ENCODE measurements at places on chromosomes 1 and 21.
A peak's percentile ranks its signal among the peaks of the same experiment; 100 is the strongest.

DNA sequence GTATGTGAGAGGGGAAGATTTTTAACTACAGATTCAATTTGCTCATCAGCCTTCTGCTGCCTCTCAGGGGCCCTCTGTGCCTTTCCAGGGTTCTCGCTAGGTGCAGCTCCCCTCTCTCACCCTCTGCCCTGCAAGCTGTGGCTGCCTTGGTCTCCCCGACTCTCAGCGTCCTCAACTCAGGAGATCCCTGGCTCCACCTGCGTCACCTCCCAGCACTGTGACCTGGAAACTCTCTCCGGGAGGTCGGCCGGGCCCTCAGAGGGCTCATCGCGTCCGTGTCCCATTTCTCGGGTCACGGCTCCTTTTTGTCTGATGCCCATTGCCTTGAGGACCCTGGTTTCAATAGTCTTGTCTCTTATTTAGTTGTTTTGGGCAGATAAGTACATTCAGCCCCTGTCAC lies 63.5 kb upstream of the ADARB1 start:
- DNase-seq: no peak

DNA sequence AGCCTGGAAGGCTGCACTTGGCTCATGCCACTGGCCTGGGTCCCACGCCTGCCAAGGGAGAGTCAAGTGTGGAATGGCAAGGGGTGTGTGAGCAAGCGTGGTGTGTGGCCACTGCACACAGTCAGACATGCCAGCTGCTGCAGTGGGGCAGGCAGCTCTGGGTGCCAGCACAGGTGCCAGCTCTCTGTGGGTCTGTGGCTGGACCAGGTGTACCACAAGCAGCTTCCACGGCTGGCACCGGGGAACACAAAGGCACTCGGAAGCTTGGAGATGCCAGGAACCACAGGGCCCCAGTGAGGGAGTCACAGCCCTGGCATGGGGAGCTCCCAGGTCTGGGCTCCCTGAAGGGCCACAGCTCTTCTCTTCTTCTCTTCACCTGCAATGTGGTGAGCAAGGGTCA lies 34.8 kb downstream of the ACTL8 start:
- no peak for DNase-seq

- DNase-seq: no peak
Observed at GRCh38 chr1:83571536-83571935, 427.4 kb downstream of the TTLL7 start.

DNA sequence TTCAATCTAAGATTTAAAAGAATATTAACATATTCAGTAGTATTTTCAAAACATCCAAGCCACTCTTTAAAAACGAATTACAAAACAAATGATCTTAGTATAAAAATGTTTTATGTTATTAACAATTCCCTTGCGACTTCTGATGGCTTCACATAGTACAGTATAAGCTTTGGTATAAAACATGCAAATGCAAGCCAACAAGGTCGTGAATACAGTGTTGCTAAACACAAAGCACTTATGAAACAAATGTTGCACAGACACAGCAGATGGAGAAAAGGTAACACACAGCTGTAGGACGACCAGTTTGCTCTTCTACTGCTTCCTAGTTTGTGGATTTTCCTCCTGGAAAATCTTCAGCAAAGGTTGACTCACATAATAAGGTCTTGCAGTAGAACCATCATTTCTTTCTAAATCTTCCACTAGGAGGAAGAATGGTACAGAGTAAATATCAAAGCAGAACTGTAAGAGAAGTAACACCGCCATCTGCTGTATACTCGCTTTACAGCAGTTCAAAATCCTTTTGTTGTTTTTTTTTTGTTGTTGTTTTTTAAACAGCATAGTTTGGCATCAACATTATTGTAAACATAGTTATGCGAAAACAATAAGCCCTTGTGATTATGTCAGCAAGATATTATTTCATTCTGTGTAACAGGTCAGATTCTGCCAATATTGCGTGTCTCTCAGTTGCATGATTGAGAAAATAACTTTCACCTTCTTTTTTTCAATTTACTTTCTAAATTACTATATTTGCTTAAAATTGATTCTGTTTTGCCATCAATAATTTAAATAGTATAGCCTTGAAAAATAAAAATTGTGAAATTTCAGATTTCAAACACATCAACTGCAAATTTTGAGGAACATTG lies 69.5 kb downstream of the LHX8 start:
- peak; percentile 53 for DNase-seq

- no peak for DNase-seq
Observed at GRCh38 chr1:11307852-11308251, 34.9 kb downstream of the UBIAD1 start.

GRCh38 chr1:35808450-35809113 lies 766 bp downstream of the AGO4 start:
- DNase-seq: peak; percentile 60

GRCh38 chr1:22204989-22205913 lies 62.4 kb upstream of the WNT4 start:
- no peak for DNase-seq

DNA sequence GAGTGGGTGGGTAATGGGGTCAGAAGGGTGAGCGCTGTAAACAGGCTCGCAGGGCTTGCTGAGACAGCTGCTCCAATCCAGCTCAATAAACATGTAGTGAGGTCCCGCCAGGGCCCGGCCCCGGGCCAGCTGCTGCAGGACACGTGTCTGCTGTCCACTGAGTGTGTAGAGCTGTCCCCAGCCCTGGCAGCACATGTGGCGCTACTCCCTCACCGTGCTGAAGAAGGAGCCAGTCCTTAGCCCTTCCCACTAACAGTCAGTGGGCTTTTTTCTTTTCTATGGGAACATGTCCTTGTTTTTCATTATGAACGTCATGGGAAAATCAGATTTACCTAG lies 78.9 kb upstream of the C1orf174 start:
- no peak for DNase-seq

DNA sequence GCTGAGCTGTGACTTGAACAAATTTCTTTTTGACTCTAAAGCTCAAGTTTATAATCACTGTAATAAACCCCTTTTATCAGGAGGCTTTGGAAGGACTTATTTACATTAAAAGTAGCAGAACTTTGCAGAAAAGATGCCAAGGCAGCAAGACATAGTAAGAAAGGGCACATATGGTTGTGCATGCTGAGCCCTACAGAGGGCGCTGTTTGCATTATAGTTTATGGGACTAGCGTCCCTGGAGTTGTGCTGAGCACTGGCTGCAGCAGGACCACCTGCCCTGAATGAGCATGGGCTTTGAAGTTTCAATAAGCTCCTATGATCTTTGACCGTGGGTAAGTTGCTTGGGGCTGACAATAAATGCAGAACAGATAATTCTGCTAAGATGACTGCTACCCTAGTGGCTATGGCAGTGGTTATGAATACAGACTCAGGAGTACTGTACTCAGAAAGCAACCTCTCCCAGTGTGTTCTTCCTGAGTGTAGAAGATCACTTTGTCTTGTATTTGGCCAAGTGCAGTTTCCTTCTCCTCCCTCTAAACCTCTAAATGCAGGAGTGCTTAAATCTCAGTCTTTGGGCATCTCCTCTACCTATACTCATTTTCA lies 45.4 kb upstream of the USP1 start:
- DNase-seq: no peak

- DNase-seq: no peak
Observed at GRCh38 chr1:39977202-39977601, 22.3 kb downstream of the MFSD2A start.

DNA sequence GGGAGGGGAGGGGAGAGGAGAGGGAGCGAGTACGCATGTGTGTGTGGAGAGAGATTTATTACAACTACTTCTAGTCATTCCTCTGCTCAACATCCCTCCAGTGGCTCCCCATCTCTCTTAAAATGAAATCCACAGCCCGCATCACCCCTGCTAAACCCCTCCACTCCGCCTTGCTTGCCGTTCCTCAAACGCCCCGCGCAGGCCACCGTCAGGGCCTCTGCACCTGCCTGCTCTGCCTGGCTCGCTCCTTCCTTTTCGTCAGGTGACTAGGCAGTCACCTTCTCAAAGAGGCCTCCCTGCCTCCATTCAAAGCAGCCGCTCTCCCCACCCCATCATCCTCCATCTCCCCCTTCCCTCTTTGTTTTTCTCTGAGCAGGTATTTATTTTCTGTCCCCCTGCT lies 29.9 kb downstream of the LRRC38 start:
- DNase-seq: no peak

GRCh38 chr1:60637651-60638050 lies 444.7 kb upstream of the NFIA start:
- DNase-seq: no peak

- no peak for DNase-seq
Observed at GRCh38 chr1:196002906-196003305, 605.3 kb downstream of the KCNT2 start.

DNA sequence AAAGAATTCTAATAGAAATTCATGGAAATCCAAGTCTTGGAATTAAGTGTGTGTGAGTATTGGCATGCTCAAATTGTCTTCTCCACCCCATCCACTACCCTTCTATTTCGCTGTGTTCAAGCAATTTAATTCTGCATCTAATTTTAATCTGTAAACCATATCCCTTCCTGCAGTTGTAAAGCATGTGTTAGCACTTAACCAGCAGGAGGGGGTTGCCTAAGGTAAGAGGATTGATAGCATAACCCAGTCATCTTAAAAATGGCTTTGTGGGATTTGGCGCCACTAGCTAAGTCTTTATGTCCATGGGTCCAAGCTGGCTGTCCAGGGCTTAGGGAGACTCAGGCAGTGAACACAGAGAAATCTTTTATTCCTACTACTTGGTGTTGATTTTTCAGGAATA lies 210.3 kb downstream of the PTPRC start:
- DNase-seq: no peak

DNA sequence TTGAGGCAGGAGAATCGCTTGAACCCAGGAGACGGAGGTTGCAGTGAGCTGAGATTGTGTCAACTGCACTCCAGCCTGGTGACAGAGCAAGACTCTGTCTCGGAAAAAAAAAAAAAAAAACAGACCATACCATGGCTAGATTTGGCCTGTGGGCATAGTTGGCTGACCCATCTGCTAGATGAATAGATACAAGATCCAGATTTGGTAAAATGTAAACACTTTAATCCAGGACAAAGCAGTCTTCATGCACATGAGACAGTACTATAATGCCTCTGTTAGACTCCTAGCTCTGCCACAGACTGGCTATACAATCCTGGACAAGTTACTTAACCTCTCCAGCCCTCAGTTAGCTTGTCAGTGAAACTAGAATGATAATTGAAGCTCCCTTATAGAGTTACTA lies 27.9 kb upstream of the SRP9 start:
- no peak for DNase-seq

GRCh38 chr1:27669876-27670275 lies 2.1 kb downstream of the IFI6 start:
- DNase-seq: no peak

DNA sequence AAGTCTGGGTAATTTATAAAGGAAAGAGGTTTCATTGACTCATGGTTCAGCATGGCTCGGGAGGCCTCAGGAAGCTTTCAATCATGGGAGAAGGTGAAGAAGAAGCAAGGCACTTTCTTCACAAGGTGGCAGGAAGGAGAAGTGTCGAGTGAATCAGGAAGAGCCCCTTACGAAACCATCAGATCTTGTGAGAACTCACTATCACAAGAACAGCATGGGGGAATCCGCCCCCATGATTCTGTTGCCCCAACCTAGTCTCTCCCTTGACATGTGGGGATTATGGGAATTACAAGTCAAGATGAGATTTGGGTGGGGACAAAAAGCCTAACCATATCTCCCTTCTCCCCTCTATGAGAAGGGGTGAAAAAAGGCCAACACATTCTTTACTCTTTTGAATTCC lies 11.2 kb upstream of the IVNS1ABP start:
- no peak for DNase-seq

GRCh38 chr1:234980645-234981396 lies 147.8 kb downstream of the TOMM20 start:
- peak; percentile 80 for DNase-seq

DNA sequence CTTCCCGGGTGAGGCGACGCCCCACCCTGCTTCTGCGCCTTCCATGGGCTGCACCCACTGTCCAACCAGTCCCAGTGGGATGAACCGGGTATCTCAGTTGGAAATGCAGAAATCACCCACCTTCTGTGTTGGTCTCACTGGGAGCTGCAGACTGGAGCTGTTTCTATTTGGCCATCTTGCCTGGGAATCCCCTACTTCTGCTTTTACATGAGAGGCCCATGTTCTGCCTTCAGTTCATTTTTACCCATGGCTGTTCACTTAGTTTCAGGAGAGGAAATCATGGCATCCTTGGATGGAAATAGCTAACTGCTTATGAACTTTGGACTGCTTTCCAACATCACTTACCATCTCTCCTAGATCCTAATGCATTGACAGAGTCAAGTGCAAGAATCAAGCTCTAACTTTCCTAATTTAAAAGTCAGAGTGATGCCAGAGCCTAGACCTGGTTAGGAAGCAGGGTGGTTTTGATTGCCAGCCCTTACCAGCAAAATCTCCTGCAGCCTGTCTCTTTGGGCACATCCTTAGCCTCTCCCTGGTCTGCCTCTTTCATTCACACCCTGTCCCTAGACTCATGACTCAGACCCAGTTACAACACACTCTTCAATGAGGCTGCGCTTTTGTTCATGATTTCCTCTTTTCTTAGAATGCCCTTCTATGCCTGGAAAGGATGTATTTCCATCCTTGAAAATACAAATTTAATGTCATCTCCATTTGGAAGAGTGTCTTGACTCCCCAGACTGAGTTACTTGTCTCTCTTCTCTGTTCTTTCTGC lies 137.2 kb downstream of the KCTD3 start:
- no peak for DNase-seq
